ENCODE measurements at places on chromosomes 2 and 18.

DNA sequence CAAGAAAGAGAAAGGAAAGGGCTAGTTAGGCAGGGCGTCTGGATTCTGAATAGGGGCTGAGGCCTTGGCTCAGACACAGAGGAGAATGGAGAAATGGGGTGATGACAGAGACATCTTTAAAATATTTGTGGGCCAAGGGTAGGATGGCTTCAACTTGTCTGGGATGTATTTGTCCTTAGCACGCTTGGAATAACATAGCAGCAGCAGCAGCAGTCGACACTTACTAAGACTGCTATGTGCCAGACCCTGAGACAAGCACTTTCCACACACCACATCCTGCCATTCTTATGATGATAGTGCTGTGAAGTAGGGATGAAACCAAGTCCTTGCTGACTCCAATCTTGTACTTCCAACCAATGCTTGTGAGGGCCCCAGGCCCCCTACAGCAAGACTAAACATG lies 2.6 kb downstream of the IL1RL1 start:
- no peak for DNase-seq

- DNase-seq, result no peak
Observed at GRCh38 chr2:209523867-209524266, 100.0 kb downstream of the MAP2 start.

GRCh38 chr2:37307500-37307899 lies 17.1 kb downstream of the PRKD3 start:
- no peak for DNase-seq

DNA sequence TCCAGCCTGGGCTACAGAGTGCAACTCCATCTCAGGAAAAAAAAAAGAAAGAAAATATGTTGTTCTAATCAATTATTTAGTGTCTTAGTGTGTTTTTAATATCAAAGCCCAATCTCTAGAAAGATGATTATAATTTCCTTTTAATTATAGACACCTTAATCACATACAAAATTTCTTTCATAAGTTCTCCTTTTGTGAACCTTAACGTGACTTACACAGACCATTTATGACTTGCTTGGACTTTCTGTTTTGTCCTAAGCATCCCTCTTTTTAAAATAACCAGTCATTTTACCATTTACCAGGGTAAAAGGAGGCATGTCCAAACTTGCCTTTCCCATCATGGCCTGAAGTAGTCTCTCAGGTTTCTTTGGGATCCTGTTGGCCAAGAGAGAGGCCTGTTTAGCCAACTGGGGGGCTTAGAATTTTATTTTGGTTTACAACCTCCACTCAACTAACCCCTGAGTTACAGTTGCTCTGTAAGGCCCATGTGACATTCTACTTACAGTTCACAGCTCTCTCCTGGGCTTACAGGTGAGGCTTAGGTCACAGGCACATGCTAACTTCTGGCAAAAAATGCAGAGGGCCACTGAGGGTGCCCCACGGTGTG lies 23.9 kb upstream of the GPR155 start:
- DNase-seq, result no peak

DNA sequence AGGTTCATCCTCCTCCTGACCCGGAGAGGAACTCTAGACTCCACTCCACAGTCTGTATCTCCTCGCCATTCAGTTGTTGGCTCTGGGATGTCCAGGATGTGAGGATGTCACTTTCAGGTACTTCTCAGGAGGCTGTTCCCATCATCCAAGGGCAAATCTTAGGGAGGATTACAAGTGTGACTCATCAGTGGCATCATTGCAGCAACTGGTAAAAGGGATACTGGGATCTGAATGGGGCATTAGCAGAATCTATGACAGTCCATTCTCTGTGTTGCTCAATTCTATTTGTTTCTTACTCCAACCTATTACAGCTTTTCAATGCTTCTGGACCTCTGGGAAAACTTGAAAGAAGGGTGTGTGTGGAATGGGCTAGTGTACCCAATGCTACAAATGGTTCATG lies 81.5 kb upstream of the FN1 start:
- DNase-seq, result no peak

Data from stimulated activated CD4-positive, alpha-beta T cell treated with anti-CD3 and anti-CD28 coated beads, Interleukin-12 subunit alpha, Interleukin-12 subunit beta, amount 100 ng/mL, for 48 hours (primary cell).